ENCODE measurements at places on chromosomes 4 and X.

DNA sequence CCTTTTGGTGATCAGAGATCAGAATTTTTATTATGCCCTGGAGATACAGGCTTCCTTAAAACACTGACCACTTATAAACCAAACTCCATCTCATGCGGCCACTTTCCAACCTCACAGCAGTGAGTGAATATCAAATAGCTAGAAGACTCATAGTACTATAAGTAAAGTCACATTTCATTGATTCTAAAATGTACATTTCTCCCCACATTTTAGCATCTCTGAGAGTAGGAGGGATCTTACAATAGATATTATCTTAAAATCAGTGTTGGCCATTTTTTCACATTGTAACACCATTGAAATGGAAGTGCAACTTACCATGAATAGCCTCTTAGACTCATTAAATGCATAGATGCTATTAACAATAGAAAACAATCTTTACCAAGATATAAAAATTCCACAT lies 17.4 kb downstream of the PCYT1B start:
- DNase-seq: no peak

DNA sequence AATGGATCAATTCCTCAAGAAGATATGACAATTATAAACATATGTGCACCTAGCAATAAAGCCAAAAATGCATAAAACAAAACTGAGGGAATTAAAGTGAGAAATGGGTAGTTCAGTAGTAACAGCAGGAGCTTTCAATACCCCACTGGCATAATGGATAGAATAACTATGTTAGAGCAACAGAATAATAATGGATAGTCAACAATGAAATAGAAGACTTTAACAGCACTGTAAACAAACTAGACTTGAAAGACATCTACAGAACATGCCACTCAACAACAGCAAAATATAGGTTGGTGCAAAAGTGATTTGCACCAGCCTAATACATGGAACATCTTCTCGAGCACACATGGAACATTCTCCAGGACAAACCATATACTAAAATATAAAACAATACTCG lies 20.0 kb upstream of the MBNL3 start:
- no peak for DNase-seq

GRCh38 chrX:21354725-21355124 lies 19.5 kb upstream of the CNKSR2 start:
- no peak for DNase-seq

DNA sequence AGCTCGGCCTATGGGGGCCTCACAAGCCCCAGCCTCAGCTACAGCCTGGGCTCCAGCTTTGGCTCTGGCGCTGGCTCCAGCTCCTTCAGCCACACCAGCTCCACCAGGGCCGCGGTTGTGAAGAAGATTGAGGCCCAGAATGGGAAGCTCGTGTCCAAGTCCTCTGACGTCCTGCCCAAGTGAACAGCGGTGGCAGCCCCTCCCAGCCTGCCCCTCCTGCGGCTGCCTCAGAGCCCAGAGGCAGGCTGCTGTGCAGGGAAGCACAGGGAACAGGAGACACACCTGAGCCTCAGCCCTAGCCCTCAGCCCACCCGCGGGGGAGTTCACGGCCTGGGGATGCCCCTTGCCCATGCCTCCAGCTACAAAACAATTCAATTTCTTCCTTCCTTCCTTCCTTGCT lies 75.7 kb upstream of the ZXDA start:
- DNase-seq: no peak

DNA sequence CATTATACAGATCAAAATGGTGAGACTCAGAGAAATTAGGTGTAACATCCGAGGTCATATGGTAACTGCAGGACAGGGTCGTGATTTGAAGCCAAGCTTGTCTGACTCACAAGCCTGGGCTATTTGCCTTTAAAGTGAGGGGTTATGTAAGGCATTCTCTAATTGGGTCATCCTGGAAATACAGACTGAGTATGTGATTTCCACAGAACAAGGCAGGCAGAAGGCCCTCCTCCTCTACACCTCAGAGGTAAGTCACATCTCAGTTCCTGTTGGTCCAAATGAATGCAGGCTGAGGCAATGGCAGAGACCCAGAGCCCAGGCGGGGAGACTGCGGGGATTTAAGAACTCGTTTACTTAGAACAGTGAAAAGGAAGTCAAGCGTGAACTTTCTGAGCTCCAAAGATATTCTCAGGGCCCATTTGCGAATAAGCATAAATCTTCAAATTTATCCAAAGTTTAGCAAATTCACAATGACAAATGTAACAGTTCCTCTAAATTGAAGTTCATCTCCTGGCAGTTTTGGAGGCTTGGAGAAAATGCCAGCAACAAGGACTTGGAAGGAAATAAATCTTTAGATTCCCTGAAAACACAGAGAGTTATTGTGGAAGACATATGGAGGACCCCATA lies 153.3 kb downstream of the LDB2 start:
- DNase-seq: no peak

DNA sequence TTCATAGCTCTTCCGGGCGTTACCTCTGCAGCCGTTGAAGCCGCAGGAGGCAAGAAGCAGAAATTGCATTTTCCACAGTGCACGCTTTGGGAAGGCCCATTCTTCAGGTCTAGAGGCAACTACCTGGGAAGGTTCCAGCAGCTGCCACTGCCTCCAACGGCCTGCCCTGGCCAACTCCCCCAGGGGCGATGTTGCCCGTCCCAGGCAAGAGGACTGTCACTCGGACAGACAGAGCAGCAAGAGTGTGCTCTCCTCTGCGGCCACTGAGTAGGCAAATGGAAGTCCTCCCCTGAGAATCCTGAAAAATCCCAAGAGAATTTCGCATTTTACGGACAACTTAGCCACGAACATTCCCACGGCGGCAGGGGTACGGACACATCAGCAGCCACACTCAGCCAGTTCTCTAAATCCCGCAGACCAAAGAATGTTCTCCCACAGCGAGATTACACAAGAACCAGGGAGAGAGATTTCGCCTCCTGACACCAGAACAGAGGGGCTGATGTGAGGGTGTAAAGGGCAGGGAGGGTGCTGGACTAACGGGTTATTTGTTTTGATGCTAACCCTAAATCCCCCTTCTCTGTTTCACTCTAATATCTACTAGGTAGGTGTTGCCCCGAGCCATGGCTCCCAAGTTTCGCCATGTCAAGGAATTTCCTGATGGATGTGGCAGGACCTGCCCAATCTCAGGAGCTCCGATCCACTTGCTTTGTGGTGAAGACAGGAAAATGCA lies 63.8 kb downstream of the SEPSECS start:
- no peak for DNase-seq

DNA sequence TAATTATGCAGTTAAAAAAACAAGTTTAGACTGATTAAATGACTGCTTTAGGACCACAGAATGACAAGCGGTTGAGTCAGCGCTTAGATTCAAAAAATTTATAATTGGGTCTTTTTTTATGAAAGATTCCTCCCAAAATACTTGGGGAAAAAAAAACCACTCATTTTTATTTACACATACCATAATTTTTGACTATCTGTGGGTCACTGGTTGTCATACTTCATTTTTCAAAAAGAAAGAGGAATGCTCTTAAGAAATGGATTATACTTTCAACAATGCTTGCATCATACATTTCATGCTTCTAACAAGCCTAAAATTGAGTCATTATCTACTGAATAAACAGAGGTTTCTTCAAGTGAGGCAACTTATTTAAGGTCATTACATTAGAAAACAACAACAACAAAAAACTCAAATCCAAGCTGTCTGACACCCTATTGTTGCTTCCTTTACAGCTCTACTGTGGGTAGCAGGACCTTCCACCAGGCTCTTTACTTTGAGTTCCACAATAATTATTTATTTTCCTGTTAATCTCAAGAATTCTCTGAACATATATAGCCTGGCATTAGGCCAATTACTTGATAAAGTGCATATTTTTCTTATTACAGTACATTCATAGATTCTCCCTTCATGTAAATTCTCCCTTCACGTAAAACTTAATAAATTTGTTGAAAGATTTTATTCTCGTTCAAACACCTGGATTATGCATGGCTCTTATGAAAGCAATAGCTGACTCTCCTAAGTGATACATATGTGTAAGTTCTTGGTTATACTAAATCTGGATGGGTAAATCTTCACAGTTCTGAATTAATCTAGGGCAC lies 445.5 kb downstream of the PCDH10 start:
- no peak for DNase-seq

GRCh38 chr4:11297201-11297600 lies 131.5 kb downstream of the HS3ST1 start:
- no peak for DNase-seq

GRCh38 chr4:113785781-113786180 lies 24.2 kb upstream of the CAMK2D start:
- DNase-seq: no peak

DNA sequence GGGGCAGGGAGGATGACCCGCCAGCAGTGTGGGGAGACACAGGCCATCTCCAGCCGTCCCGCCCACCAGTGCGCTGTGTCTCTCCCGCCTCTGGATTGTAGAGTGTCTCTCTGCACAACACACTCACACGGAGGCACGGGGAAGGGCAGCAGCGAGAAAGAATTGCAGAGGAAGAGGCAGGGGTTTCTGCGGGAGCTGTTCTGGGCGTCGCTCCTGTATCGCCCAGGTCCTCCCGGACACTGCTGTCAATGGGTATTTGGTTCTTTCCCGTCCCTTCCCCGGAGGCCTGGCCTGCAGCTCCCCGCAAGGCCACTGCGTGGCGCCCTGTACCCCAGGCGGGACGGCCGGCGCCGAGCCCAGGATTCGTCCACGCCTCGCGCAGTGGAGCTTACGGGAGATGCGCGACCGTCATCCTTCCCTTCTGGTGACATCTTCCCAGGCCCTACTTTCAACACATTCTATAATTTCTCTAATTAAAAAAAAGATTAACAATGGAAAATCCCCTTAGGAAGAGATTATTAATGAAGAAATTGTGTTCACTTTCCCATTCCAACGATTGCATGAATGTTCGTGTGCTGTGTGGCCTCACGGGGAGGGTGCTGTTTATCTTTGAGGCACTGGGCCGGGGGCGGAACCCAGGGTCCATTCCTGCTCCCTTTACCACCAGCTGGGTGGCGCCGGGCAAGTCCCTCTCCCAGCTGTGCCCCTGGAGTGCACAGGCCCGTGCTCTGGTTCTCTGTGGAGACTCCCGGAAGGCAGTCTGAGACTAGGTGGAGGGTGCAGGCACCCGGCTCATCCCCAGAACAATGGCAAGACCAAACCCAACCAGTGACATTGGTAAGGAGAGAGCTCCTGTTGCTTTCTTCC lies 95.7 kb downstream of the CPZ start:
- DNase-seq: no peak

- DNase-seq: no peak
Observed at GRCh38 chrX:56233100-56233499, 944 bp downstream of the KLF8 start.

DNA sequence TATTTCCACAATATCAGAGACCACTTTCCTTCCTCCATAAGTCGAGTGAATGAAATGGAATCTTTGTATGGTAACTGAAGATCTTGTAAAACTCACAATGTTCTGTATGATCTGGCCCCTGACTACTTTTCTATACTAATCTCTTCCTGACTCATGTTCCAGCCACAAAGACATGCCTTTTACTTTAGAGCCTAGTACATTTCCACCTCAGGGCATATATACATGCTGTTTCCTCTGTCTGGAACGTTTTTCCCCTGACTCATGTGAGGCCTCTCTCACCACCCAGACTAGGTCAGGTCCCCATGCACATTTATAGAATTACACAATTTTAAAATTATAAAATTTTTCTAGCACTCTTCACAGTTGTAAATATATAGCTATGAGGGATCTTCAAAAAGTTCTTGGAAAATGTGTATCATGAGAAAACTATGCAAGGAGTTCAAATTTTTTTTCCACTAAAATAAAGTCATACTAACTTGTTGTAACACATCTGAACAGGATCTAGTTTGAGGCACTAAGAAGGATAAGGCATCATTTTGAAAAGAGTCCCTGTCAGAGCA lies 208.8 kb downstream of the SH2D1A start:
- no peak for DNase-seq

- no peak for DNase-seq
Observed at GRCh38 chr4:8472689-8473197, 32.2 kb downstream of the TRMT44 start.

GRCh38 chr4:179110356-179110755 lies 1668.1 kb upstream of the AGA start:
- DNase-seq: no peak

- DNase-seq: no peak
Observed at GRCh38 chr4:177487977-177488376, 45.7 kb upstream of the AGA start.

- no peak for DNase-seq
Observed at GRCh38 chr4:40612831-40613230, 16.8 kb downstream of the RBM47 start.

DNA sequence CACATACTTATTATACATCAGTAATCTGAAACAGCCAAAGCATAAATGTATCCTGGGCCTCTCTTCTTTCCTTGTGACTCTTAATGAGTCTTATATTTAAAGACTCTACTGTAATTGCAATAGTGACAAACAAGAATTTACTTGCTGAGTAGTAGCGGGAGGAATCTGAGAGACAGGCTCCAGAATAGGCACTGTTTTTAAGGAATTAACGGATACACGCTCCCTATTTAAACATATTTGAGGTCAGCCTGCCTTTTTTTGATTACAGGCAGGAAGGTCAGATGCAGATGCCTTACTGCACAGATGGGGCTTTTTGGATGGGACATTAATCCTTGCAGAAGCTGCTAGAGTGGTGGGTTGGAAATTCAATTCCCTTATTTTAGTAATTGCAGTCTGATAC lies 196.3 kb upstream of the ANXA3 start:
- DNase-seq: no peak

DNA sequence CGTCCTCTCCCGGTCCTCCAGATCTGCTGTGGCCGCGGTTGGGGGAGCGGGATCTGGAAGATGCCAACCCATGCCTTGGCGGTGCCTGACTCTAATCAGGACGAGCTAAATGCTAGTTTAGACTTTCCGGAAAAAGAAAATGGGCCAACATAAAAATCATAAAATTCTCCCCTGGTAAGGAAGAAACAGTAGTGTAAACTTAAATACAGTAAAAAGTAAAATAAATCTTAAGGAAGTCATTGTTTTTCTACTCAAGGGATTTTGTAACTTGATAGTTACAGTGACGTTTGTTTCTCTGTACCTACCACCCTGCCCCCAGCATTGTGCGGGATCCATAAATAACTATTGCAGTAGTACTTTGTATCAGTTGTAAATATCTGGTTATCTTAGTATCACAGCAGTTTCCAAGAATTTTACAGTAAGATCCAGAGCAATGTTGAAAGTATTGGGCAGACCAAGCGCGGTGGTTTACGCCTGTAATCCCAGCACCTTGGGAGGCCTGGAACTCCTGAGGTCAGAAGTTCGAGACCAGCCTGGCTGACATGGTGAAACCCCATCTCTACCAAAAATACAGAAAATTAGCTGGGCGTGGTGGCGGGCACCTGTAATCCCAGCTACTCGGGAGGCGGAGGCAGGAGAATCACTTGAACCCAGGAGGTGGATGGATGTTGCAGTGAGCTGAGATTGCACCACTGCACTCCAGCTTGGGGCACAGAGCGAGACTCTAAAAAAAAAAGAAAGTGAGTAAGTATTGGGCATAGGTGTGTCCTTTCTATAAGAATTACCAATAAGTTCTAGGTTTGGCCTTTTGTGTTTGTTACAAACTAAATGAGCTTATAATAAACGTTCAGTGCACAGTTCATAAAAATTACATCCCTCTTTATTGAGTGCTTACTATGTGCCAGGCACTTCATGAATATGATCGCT lies 1.0 kb upstream of the PLA2G12A start:
- DNase-seq: no peak

GRCh38 chrX:120660637-120661036 lies 30.8 kb upstream of the C1GALT1C1 start:
- DNase-seq: no peak
